Activated effector memory CD4-positive, alpha-beta T cell treated with Interleukin-2 at 50 U/mL for 16 hours (primary cell): ENCODE measurements at places on chromosomes 3 and 15.

- no peak for DNase-seq
Observed at GRCh38 chr15:65525622-65526021, 4.6 kb upstream of the HACD3 start.

DNA sequence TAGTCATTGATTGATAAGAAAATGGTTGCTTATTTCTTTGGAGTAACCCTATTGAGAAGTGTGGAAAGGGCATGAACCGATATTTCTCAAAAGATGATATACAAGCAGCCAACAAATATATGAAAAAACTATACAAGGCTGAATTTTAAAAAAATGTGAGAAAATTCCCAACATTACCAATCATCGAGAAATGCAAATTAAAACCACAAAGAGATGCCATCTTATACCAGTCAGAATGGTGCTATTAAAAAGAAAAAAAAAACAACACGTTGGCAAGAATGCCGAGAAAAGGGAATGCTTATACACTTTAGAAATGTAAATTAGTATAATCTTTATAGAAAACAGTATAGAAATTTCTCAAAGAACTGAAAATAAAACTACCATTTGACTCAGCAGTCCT is 77.7 kb upstream of the ROBO1 start:
- DNase-seq: no peak

DNA sequence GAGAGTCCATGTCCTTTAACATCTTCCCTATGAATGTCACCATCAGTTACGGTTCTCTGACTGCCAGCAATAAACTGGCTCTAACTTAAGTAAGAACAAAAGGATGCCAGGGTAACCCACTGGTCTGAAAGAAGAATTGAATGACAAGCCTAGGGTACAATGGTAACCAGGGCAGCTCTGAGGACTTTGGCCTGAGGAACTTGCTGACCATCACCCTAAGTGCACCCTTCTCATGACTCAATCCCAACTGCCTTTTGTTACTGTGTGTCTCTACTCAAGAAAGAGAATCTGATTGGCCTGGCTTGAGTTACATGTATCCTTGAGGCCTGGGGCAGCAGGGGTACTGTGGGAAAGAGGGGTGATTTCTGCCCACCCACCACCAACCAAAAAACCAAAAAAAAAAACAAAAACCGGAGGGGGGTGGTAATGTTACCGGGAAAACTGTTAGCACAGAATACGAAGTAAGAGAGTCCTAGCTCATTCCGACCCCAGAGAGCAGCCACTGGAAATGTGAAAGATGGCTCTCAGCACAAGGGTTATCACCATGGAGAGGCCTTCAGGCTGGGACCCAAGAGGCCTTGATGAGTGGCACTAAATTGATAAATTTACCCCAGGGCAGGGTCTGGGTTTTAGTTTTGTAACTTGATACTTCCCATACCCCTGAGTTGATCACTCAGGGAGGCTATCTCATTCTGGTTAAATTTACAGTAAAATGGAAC is 9.3 kb upstream of the SLC28A1 start:
- no peak for DNase-seq

DNA sequence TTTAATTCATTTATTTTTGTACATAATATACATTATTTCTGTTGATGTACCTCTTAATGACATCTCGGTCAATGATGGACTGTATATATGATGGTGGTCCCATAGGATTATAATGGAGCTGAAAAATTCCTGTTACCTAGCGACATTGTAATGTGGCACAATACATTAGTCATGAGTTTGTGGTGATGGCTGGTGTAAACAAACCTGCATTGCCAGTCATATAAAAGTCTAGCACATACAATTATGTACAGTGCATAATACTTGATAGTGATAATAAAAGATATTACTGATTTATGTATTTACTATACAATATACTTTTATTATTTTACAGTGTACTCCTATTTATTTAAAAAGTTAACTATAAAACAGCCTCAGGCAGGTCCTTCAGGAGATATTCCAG is 15.1 kb downstream of the TTC14 start:
- DNase-seq: no peak

DNA sequence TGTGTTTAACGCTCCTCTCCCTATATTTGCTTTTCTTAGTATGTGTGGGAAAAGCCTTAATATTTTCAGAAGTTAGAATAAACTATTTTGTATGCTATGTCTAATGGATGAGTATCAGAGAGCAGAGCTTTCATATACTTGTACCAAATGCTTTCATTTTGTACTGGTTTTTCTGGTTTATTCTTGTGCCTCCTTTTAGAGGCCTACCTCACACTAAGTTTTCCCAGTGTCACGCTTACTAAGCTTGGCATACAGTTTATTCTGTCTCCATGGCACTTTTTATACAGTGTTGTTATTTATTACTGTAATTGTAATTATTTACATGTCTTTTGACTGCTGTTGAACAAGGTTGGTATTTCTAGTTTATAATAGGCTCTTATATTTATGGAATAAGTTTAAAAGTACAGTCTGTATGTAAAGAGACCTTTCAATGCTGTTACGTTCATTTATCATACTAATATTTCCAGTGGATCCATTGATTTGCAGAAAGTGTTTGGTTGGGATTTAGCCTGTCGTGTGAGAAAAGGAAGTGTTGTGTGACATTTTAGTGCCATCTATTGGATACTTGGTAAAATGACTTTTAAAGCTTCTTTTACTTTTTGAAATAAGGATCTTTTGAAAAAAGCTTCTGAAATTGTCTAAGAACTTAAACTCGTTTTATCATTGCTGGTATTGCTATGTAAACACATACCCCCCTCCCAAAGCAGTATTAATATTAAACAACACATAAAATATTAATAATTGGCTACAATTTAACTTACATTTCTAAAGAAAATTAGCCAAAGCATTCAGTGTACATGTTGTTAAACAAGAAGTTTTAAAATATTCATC is 5.2 kb upstream of the EBLN2 start:
- DNase-seq: no peak

GRCh38 chr3:113292933-113293332 is 81.6 kb downstream of the BOC start:
- no peak for DNase-seq

DNA sequence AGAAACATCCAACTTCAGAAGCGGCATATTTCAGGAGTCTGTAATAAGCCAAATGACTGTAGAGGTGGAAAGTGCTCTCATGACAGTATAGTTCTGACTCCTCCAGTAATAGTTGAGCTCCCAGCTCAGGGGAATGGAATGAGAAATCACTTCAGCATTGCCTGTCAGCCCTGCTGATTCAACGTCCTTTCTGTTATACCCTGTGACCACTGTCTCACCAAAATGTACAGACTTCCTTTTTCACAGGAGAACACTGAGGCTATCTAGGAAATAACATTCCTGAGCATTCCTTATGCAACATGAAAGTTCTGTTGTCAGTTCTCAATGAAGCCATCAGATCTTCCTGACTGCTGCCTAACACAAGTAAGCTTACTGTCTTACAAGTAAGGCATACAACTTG is 284.5 kb upstream of the MME start:
- no peak for DNase-seq

- DNase-seq: no peak
Observed at GRCh38 chr3:40079847-40080240, 229.7 kb upstream of the EIF1B start.

GRCh38 chr3:156251424-156251823 is 131.0 kb downstream of the KCNAB1 start:
- DNase-seq: no peak

DNA sequence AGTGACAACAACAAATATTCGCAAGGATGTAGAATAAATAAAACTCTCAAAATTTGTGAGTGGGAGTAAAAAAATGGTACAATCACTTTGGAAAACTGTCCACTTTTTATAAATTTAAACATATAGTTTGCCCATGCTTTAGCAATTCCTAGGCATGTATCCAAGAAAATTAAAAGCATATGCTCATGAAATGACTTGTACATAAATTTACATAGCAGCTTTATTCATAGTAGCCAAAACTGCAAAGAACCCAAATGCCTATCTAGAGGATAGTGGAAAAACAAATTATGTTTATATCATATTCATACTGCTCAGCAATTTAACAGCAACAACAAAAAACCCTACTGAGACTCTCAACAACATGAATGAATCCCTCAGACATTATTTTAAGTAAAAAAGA is 363.6 kb upstream of the CCDC54 start:
- DNase-seq: no peak

DNA sequence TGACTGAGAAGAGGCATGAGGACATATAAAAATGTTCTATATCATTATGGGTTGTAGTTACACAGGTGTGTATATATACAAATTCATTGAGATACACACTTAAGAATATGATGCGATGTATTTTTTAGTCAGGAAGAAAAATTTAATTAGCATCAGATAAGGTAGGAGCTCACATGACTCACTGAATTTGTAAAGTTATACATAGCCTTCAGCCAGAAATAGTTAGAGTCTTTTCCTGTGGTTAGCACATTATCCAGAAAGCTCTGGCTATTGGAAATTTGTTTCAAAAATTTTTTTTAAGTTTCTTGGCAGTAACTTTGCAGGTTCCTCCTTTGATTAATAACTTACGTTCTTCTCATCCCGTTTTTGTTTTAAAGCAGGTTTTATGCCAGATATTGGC is 88.6 kb downstream of the STT3B start:
- no peak for DNase-seq

GRCh38 chr3:30598668-30599545 is 7.5 kb upstream of the TGFBR2 start:
- DNase-seq: no peak

- no peak for DNase-seq
Observed at GRCh38 chr15:99506399-99506798, 59.4 kb upstream of the MEF2A start.

DNA sequence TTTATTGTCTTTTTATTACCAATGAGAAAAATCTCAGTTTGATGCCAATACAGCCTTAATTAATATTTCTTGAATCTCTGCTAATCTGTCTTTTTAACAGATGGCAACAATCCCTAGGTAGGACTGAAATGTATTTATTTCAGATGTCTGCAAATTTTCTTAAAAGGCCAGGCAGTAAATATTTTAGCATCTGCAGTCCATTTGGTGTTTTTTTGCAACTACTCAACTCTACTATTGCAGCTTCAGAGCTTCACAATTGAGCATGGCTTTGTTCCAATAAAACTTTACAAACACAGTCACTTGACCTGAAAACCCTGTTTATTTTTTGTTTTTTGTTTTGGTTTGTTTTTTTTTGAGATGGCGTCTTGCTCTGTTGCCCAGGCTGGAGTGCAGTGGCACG is 82.7 kb downstream of the RARB start:
- DNase-seq: no peak

GRCh38 chr3:96836153-96836915 is 21.9 kb downstream of the EPHA6 start:
- no peak for DNase-seq

DNA sequence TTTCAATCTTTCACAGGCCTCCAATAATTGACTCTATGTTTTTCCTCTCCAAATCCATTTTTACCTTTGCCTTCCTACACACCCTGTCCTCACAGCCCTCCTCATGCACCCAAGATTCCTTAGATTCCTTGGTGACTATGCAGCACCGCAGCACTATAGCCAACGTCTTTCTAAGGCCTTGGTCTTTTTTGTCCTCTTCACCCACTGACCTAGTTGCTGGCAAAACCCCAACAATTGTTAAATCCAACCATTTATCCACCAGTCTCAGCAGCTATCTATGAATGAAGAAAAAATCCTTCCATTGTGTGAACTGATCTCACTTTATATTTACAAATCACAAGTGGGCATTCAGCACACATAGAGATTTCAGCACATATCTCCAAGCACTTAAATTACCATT is 203.9 kb downstream of the VGLL3 start:
- no peak for DNase-seq

DNA sequence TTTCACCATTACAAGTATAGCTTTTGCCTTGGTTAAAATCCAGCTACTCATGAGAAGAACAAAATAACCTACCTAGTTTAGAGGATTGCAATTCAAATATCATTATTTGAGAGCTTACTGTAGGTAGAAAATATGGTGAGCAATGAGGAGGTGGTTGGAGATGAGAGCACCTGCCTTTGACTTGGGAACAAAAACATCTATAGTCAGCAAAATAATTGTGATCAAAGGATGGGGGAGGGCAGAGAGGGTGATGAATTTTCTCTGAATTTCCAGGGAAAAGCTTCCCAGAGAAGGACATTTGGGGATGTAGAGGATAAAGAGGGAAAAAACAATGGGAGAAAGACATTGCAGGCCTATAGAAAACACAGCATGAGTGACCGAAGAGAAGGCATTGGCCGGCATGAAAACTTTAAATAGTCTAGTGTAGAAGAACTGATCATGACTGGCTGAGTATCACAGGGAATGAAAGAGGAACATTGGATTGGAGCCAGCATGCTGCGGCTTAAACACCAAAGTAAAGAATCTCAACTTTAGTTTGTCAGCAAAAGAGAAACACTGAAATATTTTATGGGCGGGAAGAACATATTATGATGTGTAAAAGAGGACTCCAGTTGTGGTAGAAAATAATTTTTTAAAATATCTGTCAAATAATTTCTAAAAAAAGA is 581.3 kb downstream of the UNC13C start:
- no peak for DNase-seq

- DNase-seq: no peak
Observed at GRCh38 chr3:49566312-49566711, 12.0 kb downstream of the BSN start.

GRCh38 chr15:82048811-82049210 is 3.0 kb upstream of the MEX3B start:
- no peak for DNase-seq

DNA sequence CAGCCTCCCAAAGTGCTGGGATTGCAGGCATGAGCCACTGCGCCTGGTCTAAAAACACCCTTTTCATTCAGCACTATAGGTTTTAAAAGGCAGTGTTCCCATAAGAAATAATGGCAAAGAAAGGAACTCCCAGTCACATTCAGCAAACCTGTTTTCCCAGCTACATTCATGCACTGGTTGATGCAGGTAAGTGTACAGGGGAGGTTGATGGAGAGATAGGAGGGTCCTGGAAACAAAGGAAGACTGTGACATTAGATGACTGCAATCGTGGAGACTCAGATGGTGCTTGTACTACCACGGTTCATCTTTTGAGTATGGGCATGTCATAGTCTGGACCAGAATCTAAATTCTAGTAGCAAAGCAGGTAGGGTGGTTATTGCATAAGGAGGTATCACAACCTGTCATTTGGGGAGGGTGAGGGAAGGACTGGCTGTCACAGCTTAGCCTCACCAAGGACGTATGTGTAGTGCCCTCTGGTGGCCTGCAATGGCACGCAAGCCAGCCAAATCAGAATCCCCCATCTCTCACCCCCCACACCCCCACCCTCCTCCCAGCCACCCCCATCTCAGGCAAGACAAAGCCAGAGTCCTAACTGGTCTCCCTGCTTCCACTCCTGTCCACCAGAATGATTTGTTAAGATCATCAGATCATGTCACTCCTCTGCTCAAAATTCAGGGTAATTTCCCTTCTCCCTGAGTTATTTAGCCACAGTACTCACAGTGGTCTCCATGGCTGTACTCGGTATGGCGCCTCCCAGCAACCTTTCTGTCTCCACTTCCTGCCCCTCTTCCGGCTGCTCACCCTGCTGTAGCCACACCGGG is 28.8 kb upstream of the UBL7 start:
- peak; percentile 37 for DNase-seq

- no peak for DNase-seq
Observed at GRCh38 chr3:127750226-127751031, 71.9 kb downstream of the MGLL start.

GRCh38 chr3:126269354-126269753 is 87.9 kb downstream of the KLF15 start:
- DNase-seq: no peak

- DNase-seq: no peak
Observed at GRCh38 chr15:91255670-91256192, 155.7 kb downstream of the SV2B start.

- peak; percentile 12 for DNase-seq
Observed at GRCh38 chr3:71010726-71011455, 572.6 kb downstream of the FOXP1 start.

- DNase-seq: no peak
Observed at GRCh38 chr3:52383446-52383845, 61.5 kb downstream of the SEMA3G start.
